ENCODE measurements at places on chromosomes 5 and 9. TPM values are rescaled to one million over a fixed set of nuclear protein-coding genes. Genes with fewer than 3 reads are reported as not detected.

Gene PCDHGC4
- not detected for total RNA-seq

- H3K27me3 ChIP-seq, result no peaks in the 10 kb centered on the region
- H3K4me3 ChIP-seq, result no peak overlapping the region
- H3K36me3 ChIP-seq, result no peaks in the 10 kb centered on the region
- H3K27ac ChIP-seq, result no peak overlapping the region
- DNase-seq, result no peak
- peaks cover 27% of the 10 kb centered on the region for H3K4me1 ChIP-seq
Observed at GRCh38 chr5:56119050-56119449, 114.1 kb downstream of the ANKRD55 start.

DNA sequence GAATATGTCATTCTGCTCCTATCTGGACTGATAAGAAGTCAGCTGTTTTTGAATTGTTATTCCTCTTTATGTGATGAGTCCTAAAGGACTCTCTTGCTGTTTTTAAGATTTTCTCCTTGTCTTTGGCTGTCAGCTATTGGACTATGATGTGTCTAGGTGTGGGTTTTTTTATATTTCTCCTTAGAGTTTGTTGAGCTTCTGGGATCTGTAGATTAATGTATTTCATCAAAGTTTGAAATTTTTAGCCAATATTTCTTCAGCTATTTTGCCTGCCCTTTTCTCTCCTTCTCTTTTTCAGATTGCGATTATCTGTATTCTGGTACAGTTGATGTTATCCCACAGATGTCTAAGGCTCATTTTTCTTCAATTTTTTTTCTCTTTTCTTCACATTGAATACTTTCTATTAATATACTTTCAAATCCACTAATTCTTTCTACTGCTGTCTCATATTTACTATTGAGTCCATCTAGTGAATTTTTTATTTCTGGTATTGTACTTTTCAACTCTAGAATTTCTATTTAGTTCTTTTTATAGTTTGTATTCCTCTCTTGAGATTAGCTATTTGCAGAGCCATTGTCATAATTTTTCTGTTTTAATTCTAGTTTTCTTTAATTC lies 31.1 kb downstream of the RPS23 start:
- H3K4me3 ChIP-seq, result no peak overlapping the region
- DNase-seq, result no peak
- no peak overlapping the region for H3K27ac ChIP-seq
- no peaks in the 10 kb centered on the region for H3K27me3 ChIP-seq

GRCh38 chr9:97855486-97855875 lies 2.5 kb downstream of the FOXE1 start:
- H3K4me3 ChIP-seq, result no peak overlapping the region
- no peaks in the 10 kb centered on the region for H3K27me3 ChIP-seq
- DNase-seq, result no peak
- no peak overlapping the region for H3K27ac ChIP-seq
- peaks cover 3% of the 10 kb centered on the region for H3K4me1 ChIP-seq

GRCh38 chr5:140214831-140215230 lies 39.8 kb downstream of the CYSTM1 start:
- peak; percentile 73 for DNase-seq
- H3K27ac ChIP-seq, result no peak overlapping the region
- H3K27me3 ChIP-seq, result no peaks in the 10 kb centered on the region
- H3K36me3 ChIP-seq, result no peaks in the 10 kb centered on the region
- H3K4me1 ChIP-seq, result peaks cover 20% of the 10 kb centered on the region

GRCh38 chr5:147760086-147760875 lies 22.2 kb downstream of the JAKMIP2 start:
- no peaks in the 10 kb centered on the region for H3K36me3 ChIP-seq
- H3K27me3 ChIP-seq, result no peaks in the 10 kb centered on the region
- no peaks in the 10 kb centered on the region for H3K4me1 ChIP-seq
- DNase-seq, result no peak

GRCh38 chr5:1881098-1881572 lies 1.6 kb downstream of the IRX4 start:
- H3K27ac ChIP-seq, result no peak overlapping the region
- no peak overlapping the region for H3K4me3 ChIP-seq
- peaks cover 27% of the 10 kb centered on the region for H3K27me3 ChIP-seq
- H3K36me3 ChIP-seq, result no peaks in the 10 kb centered on the region
- DNase-seq, result no peak

DNA sequence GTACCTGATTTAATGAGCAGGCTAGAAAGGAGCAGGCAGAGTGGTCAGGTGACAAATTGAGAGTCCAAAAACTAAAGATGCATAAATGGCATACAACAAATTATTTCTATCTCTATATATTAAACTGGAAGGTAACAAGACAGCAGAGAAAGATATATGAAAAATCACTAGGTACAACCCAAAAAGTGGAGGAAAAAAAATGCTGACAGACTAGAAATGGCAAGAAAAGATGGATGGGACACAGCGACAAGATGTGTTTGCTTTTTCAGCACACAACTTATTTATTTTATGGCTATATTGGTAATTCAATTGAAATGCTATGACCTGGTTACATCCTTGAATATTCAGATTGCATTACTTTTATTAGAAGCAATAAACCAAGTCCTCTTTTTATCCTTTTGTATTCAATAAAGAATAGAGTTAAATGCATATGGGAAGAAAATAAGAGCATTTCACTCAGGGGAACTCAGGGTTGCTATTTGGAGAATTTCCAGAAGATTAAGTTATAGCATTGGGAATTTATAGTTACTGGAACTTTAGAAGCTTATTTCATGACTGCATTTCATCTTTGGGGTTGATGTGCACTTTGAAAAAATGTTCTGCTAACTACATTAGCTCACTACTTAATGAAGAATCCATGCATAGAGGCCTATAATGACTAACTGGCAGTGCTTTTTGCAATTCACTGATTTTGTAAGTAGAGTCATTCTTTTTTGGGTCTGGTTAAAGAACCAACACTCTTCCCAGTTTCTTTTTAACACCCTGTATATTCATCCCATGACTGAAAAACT lies 566.6 kb upstream of the TUSC1 start:
- no peak for DNase-seq
- no peaks in the 10 kb centered on the region for H3K36me3 ChIP-seq
- no peak overlapping the region for H3K4me3 ChIP-seq
- no peaks in the 10 kb centered on the region for H3K4me1 ChIP-seq
- no peak overlapping the region for H3K27ac ChIP-seq

DNA sequence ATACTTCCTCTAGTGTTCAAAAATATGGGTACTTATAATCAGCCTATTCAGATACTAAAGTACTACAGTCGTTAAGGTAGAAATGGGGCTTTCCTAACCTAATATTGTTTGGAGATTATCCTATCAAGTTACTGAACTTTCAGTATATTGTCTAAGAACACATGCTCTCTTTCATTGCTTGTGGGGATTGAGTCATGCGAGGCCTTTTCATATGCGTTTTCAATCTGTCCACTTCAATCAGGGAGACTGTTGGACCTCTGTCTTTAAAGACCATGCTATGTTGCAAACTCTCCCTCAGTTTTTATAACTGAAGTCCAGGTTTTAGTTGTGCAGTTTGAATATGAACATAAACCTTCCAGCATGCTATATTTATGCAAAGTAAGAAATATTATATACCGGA lies 15.0 kb downstream of the PRR16 start:
- no peaks in the 10 kb centered on the region for H3K36me3 ChIP-seq
- DNase-seq, result no peak
- no peaks in the 10 kb centered on the region for H3K4me1 ChIP-seq
- no peaks in the 10 kb centered on the region for H3K27me3 ChIP-seq
- no peak overlapping the region for H3K4me3 ChIP-seq

- no peak for DNase-seq
- no peak overlapping the region for H3K4me3 ChIP-seq
- H3K4me1 ChIP-seq, result no peaks in the 10 kb centered on the region
- no peak overlapping the region for H3K27ac ChIP-seq
Observed at GRCh38 chr5:179371121-179371510, 25.9 kb upstream of the ADAMTS2 start.

- H3K4me1 ChIP-seq, result no peaks in the 10 kb centered on the region
- no peaks in the 10 kb centered on the region for H3K36me3 ChIP-seq
- no peak overlapping the region for H3K27ac ChIP-seq
- H3K4me3 ChIP-seq, result no peak overlapping the region
Observed at GRCh38 chr9:116494815-116495634, 192.1 kb upstream of the TRIM32 start.

Gene LHX3
- 0.22 TPM for total RNA-seq

DNA sequence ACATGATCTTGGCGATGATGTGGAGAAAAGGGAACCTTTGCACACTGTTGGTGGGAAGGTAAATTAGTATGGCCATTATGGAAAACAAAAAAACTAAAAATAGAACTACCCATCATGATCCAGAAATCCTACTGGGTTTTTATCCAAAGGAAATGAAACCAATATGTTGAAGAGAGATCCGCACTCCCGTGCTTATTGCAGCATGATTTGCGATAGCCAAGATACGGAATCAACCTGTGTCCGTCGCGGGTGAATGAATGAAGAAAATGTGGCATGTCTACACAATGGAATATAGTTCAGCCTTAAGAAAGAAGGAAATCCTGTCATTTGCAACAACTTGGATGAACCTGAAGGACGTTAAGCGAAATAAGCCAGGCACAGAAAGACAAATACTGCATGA lies 84.5 kb downstream of the TTLL11 start:
- DNase-seq, result no peak
- no peaks in the 10 kb centered on the region for H3K4me1 ChIP-seq
- no peak overlapping the region for H3K4me3 ChIP-seq
- no peaks in the 10 kb centered on the region for H3K36me3 ChIP-seq
- H3K27me3 ChIP-seq, result no peaks in the 10 kb centered on the region

Gene CDH12
- not detected for total RNA-seq

- H3K36me3 ChIP-seq, result no peaks in the 10 kb centered on the region
- H3K4me3 ChIP-seq, result no peak overlapping the region
- no peak overlapping the region for H3K27ac ChIP-seq
- H3K27me3 ChIP-seq, result no peaks in the 10 kb centered on the region
- H3K4me1 ChIP-seq, result no peaks in the 10 kb centered on the region
Observed at GRCh38 chr5:58431832-58432231, 28.1 kb downstream of the PLK2 start.

- no peak overlapping the region for H3K4me3 ChIP-seq
- no peaks in the 10 kb centered on the region for H3K36me3 ChIP-seq
- DNase-seq, result no peak
- H3K4me1 ChIP-seq, result no peaks in the 10 kb centered on the region
- H3K27me3 ChIP-seq, result no peaks in the 10 kb centered on the region
- no peak overlapping the region for H3K27ac ChIP-seq
Observed at GRCh38 chr9:8726692-8727091, 927.1 kb upstream of the DMAC1 start.

DNA sequence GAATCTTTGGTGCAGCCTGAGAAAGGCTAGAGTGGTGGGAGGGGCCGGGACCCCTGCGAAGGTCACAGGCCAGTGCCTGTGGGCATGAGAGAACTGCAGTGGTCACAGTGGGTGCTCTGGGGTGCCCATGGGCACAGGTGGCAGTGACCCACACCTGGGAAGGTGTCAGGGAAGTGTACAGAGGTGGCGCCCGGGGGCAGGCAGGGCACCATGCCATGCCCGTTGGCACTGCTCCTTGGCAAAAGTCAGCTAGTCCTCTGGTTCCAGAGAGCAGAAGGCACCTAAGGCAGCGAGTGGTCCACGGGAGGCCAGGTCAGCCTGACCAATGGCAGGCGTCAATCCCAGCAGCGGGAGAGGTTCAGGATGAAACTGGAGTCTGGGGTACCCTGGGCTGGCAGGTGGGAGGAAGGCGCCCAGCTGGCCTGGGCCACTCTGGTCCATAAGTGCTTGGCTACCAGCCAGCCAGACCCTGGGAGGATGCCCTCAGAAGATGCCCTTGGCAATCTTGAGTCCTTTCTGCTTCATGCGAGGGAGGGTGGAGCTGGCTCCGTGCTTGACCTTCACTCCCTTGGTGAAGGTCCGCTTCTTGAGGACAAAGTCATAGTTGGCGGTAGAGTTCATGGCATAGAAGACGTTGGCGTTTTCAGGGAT lies 22.8 kb downstream of the RALGDS start:
- H3K4me3 ChIP-seq, result no peak overlapping the region
- no peaks in the 10 kb centered on the region for H3K27me3 ChIP-seq
- peaks cover 4% of the 10 kb centered on the region for H3K4me1 ChIP-seq
- H3K36me3 ChIP-seq, result peaks cover 25% of the 10 kb centered on the region
- H3K27ac ChIP-seq, result no peak overlapping the region

Gene FAM219A
- 15.6 TPM for total RNA-seq

Gene NRARP
- total RNA-seq, result 25.8 TPM

Gene CCL27
- total RNA-seq, result 0.44 TPM

Gene CYLC2
- not detected for total RNA-seq

DNA sequence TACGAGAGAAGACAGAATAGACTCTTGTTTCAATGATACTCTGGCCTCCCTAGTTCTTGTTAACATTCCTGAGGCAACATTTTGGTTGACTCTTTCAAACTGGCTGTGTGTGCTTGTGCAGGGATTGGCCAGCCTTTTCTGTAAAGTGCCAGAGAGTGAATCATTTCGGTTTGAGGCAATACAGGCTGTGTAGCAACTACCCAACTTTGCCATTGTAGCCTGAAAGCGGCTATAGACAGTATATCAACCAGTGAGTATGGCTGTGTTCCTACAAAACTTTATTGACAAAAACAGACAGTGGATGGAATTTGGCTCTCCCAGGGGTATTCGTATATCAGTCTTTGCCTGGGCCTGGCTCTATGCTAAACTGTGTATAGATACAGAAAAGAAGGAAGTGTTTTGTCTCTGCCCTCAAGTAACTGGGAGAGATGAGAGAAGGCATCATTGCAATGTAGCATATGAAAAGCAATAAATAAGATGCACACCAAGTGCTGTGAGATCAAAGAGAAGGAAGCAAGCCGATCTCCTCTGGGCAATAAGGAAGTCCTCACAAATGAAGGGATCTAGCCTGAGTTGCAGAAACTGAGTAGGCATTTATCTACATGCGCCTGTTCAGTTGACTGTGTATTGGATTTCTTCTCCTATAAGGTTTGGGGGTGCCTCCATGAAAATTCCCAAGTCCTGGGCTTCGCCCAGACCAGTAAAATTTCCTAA lies 568.0 kb upstream of the KLF4 start:
- H3K27ac ChIP-seq, result peak overlapping the region; percentile 96
- peak; percentile 90 for DNase-seq
- no peak overlapping the region for H3K4me3 ChIP-seq
